ENCODE measurements at places on chromosomes 2 and 18.

- DNase-seq = no peak
Measured at GRCh38 chr2:146890491-146890890, 954.3 kb upstream of the ACVR2A start.

DNA sequence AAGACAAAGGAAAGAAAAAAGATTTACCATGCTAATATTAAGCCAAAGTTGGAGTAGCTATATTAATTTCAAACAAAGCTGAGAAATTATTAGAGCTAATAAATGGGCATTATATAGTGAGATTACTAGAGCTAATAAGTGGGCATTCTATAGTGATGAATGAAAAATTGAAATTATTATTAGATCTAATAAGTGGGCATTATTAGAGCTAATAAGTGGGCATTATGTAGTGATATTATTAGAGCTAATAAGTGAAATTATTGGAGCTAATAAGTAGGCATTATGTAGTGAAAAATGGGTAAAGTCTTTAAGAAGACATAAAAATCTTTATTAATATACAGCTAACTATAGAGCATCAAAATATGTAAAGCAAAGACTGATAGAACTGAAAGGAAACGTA, 745.7 kb downstream of the TRIB2 start:
- no peak for DNase-seq

DNA sequence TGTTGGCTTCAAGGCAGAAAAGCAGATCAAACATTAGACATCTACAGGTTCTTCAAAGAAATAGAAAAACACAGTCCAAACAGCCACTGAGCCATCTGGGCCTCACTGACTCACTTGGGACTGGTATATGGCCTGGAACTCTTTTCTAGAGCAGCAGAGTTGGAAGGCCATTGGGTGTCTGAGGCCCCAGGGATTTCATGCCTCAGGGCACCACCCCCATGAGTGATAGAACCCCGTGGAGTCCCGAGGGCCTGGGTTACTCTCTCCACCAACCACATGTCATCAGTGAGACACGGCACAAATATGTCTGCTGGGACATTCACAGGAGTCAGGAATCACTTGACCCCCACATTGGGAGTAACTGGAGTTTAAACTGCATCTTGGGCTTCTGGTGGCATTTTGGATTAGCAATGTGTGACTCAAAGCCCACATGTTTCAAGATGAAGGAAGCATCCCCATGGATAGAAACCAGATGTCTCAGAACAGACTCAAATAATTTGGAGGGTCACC, 44.0 kb downstream of the CAPN13 start:
- DNase-seq = no peak

DNA sequence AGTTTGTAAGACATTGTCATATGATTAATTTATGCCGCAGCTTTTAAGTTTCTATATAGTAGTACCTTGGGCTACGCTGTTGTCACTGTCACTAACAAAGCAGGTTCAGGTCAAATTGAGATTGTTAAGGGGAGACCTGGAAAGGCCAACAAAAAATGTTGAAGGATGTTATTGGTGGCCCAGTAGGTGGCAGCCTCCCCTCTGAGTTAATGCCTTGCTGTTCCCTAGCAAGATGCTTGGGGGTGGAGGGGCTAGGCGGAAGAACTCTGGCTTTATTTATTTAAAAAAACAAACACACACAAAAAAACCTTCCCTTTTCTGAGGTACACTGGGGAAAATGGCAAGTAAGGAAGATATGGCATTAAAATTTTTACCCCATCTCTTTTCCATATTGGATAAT, 128.3 kb upstream of the ATP5MC3 start:
- peak; percentile 45 for DNase-seq

DNA sequence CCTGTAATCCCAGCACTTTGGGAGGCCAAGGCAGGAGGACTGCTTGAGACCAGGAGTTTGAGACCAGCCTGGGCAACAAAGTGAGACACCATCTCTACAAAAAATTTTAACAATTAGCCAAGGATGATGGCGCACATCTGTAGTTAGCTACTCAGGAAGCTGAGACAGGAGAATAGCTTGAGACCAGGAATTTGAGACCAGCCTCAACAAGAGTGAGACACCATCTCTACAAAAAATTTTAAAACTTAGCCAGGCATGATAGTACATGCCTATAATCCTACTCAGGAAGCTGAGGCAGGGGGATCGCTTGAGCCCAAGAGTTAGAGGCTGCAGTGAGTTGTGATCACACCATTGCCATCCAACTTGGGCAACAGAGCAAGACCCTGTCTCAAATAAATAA, 7.0 kb downstream of the MEMO1 start:
- DNase-seq = no peak

- DNase-seq = no peak
Measured at GRCh38 chr18:3814816-3815215, 364.8 kb downstream of the TGIF1 start.

DNA sequence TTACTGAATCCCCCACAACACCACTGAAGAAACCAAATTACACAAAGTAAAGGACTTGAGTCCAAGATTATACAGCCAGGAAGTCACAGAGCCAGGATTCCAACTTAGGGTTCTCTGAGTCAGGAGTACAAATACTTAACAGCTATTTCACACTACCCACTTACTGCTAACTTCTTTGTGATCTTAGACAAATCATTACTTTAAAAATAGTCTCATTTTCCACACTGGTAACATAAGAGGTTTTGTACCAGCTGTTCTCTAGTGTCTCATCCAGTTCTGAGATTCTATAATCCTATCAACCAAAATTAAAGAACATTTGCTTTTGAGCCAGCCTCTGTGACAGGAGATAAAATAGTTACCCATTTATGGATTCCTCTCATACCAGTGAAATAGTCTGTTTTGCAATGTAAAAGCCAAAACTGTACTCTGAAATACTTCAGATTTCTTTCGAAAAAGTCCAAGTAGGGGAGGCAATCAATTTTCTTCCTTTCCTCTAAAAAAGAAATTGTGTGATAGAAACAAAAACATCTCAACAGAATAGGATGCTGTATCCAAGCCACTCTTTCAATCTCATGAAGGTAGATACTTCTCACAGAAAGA, 157.6 kb downstream of the LRATD1 start:
- no peak for DNase-seq

DNA sequence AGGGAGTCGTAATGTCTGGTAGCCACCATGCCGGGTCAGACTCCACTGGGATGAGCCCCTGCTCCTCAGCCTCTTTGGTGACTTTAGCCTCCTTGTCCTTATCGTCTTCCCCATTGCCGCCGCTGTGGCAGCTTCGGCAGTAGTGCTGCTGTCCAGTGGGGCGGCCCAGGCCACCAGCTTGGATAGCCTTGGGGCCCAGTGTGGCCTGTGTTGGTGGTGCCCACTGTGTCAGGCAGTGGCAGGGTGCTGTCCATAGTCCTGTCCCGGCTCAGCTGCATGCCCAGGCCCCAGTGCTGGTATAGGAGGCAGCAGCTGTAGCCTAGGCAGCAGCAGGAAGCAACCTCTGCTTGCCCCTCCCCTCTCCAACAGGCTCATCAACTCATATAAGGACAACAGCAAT, 197.1 kb upstream of the RAB12 start:
- no peak for DNase-seq

GRCh38 chr18:61368001-61368400, 34.8 kb downstream of the CDH20 start:
- no peak for DNase-seq

DNA sequence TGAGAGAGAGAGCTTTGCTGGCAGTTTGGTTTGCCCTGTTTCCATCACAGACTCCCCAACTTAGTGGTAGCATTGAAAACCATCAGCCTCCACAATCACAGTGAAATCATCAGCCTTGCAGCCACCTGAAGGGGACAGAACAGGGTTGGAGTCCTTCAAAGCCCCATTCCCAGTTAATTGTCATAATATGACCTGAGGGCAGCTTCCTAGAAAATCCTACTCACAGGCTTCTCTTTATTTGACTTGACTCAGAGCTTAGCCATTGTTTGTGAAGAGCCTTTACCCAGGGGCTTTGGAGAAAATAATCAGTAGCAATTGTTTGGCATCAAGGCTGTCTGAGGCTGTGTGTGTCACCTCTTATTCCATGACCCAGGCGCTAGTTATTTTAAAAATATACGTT, 308.7 kb downstream of the CBLN2 start:
- no peak for DNase-seq

DNA sequence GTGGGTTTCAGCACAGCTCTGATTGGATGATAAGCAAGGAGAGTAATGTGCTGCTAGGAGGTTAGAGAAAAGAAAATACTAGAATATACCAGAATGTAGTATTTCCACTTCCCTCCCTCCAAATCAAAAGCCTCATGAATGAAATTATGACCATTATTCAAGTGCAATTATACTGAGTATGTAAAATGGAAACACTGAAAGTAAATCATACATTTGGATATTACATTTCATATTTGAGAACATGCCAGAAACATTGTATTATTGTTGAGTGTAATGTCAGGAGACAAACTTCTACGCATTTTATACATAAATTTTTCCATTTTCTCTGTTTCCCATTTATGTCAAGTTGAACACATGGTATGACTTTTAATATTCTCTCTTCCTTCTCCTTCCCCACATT, 942 bp upstream of the CETN1 start:
- no peak for DNase-seq

All from H7 (cell line).